ENCODE measurements at places on chromosomes 3 and 15.

- DNase-seq: no peak
These were observed 25.0 kb downstream of the TCF12 start for GRCh38 chr15:56943403-56943802.

- DNase-seq: no peak
These were observed 4.0 kb downstream of the EPHB3 start for GRCh38 chr3:184565421-184566211.

DNA sequence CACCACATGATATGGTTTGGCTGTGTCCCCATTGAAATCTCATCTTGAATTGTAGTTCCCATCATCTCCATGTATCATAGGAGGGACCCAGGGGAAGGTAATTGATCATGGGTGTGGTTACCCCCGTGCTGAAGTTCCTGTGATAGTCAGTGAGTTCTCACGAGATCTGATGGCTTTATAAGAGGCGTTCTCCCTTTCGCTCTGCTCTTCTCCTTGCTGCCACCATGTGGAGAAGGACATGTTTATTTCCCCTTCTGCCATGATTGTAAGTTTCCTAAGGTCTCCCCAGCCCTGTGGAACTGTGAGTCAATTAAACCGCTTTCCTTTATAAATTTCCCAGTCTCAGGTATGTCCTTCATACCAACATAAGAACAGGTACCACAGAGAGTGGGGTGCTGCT, 21.9 kb downstream of the OSTN start:
- no peak for DNase-seq

GRCh38 chr3:98259707-98260106, 4.3 kb upstream of the OR5H6 start:
- DNase-seq: no peak

- no peak for DNase-seq
These were observed 10.1 kb downstream of the CYP1A2 start for GRCh38 chr15:74758736-74759135.

DNA sequence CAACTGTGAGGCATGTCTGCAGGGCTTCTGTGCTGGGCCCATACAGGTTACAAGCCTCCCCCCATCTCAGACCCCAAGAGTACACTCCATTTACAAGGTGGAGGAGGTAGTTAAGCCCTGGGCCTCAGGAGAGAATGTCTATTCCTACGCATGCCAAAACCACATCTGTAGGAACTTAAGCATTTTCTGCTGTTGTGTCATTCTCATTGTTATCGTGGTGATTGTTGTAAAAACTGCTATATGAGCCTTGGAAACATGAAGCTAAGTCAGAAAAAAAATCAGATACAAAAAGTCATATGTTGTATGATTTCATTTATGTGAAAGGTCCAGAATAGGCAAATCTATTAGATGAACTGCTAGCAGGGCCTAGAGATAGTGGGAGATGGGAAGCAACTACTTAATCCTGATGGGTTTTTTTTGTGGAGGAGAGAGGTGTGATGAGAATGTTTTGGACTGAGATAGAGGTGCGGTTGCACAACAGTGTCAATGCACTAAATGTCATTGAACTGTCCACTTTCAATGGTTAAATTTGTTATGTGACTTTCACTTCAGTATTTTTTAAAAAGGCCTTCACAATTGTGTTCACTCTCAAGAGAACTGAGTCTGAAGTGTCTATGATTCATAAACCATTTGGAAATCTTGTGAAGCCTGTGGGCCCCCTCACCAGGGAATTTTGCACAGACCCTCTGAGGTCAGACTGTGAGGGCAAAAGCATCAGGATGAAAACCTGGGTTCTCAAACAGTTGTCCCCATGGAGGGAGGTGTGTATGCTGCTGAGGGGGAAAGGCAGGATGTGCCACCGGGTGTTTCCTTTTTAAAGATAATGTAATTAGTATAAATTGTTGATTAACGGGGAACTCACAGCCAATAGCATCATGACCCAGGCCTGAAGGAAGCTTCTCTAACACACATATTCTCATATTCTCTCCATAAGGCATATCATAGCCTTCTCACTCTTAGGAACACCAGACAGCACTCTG, 3.2 kb downstream of the RTP3 start:
- DNase-seq: no peak

GRCh38 chr3:16426665-16427064, 86.8 kb downstream of the RFTN1 start:
- no peak for DNase-seq

GRCh38 chr3:3141939-3142338, 15.2 kb downstream of the TRNT1 start:
- DNase-seq: no peak

- DNase-seq: no peak
These were observed 128.3 kb downstream of the ALCAM start for GRCh38 chr3:105495021-105495420.

- no peak for DNase-seq
These were observed 159.5 kb downstream of the SNRK start for GRCh38 chr3:43445820-43446219.

DNA sequence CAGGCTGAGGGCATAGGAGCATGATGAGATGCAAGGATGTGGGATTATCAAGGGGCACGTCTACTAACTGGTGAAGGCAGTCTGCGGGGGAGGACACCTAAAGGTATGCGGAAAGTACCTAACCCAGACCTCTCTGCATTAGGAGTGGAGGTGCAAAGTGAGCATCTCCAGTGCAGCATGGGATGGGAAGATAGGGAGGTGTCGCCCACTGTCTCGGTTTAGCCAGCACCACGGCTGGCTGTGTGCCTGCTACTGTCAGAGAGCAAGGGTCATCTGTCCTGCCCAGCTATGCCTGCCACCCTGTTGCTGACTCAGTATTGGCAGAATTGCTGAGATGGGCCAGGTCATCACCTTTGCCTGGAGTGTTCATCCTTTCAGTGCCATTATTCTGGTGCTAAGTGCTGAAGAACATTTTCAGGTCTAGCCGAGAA, 40.1 kb downstream of the OXNAD1 start:
- no peak for DNase-seq

DNA sequence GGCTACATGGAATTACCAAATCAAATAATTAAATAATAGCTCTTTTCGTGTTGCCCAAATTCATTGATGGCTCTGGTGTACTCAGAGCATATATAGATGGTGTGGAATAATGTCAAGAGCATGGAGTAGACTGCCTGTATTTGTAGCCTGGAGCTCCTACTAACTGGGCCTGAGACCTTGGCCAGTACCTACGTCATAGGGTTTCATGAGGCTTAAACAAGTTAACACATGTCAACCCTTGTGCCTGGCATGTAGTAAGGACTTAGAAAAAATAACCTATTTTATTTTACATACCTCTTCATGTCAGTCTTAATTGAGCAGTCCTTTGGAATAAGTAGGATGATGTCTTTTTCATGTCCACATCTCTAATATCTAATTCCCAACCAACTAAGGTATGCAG, 223.7 kb upstream of the DPH6 start:
- no peak for DNase-seq

GRCh38 chr15:91050128-91050455, 27.7 kb upstream of the VPS33B start:
- no peak for DNase-seq

DNA sequence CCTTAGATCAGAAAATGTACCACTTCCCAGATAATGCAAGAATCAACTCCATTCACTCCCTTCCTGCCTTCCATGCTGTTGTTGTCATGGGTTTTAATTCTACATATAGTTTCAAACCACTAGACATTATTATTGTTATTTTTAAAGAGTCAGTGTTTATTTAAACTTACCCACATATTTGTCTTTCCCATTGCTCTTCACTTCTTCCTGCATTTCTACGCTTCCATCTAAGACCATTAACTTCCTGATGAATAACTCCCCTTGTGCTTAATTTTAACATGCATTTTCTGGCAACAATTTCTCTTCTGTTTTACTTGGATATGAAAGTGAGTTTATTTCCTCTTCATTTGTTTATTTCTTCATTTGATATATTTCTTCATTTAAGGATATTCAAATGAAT, 127.1 kb upstream of the FHIT start:
- no peak for DNase-seq

DNA sequence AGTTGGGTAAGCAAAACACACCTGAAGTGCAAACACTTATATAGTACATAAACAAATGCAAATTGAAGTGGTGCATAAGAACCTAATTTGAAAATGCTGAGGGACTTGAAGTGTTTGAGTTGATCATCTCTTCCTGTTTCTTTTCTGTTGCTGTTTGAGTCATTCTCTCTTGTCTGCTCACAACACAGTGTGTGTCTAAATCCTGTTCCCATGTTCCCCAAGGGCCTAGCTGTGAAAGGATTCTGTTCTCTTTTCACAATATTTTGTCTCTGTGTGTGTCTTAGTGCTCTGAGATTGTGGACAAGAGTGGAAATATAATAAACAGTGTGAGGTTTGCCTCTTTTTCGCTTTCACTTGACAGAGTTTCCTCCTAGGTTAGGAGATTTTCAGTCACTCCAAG, 6.1 kb downstream of the CD96 start:
- no peak for DNase-seq

DNA sequence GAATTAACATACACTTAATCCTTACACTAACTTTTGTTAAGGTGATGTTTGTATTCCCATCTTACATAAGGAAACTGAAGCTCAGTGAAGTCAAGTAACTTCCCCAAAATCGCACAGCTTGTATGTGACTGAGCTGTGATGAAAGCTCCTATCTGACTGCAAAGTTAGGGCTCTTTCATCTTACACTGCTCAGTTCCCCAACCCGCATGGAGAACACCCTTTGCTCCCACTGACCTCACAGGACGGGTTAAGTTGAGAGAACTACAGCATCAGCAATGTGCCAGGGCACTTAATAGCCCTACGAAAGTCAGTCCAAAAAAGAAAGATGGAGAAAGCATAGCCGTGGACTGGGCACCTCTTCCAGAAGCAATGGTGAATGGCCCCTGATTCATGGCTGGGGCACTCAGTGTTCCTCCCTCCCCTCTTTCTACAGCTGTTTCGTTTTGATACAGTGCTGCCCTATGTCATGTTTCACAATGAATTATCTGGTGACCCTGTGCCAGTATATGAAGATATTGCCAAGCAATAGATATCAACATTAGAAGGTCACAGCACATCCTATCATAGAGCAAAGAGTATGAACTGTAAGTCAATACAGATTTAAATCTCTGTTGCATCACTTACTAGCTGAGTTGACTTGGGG, 38.0 kb downstream of the CADPS start:
- no peak for DNase-seq

DNA sequence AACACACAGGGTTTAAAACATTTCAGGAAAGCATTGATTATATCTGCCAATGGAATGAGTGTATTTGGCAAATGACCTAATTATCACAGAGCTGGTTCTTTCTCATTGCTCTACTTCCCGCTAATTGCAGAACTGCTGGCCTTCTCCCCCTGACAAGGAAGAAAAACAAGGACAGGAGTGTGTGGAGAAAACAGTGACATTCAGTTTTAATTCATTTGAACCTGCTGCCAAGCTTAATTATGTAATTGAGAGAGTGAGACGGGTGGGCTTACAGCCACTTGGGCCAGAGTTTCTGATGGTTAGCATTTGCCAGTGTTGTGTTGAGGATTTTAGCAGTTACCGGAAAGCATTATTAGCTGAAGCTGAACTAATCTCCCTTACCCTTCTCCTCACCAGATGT, 301.4 kb downstream of the RBMS3 start:
- DNase-seq: no peak
